ENCODE measurements at places on chromosomes 5 and 9.

- DNase-seq = no peak
Measured at GRCh38 chr9:27659001-27659400, 85.7 kb upstream of the C9orf72 start.

DNA sequence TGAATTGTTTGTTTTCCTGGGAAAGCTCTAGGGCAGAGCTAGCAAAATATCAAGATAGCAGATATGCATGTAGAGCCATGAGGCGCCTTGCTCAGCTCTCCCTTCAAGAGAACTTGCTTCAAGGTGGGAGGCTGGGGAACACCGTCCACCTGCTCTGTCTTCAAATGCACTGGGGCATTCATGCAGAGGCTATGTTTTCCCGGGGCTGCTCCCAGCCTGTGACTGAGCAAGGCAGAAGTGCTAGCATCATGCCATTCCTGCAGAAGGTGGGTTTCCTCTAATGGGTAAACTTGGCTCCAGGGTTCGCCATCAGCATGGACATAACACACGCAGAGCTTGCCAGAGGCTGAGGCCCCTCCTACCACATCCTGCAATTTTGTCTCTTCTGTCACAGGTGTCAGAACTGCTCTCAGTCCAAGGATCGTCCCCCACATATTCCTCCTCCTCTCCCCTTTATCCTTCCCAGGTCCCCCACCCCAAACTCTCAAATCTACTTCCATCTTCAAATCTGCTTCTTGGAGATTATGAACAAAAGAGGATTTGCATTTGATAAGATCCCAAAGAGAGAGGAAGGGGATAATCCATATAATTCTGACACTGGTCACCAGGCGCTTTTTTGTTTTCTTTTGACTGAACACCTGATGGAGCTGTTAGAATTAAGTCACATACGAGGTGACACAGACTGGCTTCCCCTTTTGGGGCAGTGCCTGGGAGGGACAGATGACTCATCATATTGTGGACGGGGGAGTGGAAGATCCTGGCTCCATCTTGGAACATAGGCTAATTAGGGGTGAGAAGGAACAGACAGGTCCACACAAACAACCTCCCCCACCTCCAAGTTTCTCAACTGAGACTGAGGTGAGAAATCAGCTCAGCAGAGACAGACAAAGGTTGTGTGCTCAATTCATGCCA, 85.0 kb upstream of the TAF11L2 start:
- DNase-seq = peak; percentile 37

GRCh38 chr5:627840-628239, 15.7 kb downstream of the CEP72 start:
- no peak for DNase-seq

- DNase-seq = no peak
Measured at GRCh38 chr9:96486386-96487028, 36.5 kb downstream of the HABP4 start.

DNA sequence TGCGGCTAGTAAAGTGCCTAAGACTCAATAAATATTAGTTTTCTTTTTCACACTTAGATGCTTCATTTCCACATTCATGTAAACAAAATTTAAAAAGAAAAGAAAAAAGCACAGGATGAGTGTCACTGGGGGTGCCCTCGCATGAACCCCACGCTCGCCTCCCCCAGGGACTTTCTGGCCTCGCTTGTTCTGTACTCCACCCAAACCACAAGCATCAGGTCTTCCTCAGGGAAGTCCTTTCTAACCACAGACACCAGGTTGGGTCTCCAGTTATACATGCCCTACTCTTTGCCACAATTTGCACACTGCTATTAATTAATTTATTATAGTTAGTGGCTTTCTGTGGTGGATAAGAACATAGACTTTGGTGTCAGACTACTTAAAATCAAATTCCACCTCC, 92.4 kb downstream of the RORB start:
- DNase-seq = no peak

DNA sequence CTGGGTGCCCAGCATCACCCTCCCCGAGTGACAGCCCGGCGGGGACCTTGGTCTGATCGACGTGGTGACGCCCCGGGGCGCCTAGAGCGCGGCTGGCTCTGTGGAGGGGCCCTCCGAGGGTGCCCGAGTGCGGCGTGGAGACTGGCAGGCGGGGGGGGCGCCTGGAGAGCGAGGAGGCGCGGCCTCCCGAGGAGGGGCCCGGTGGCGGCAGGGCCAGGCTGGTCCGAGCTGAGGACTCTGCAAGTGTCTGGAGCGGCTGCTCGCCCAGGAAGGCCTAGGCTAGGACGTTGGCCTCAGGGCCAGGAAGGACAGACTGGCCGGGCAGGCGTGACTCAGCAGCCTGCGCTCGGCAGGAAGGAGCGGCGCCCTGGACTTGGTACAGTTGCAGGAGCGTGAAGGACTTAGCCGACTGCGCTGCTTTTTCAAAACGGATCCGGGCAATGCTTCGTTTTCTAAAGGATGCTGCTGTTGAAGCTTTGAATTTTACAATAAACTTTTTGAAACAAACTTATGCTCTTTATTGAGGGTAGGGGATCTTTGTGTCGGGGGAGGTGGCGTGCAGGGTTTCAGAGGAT, 1.3 kb downstream of the GADD45G start:
- no peak for DNase-seq

- no peak for DNase-seq
Measured at GRCh38 chr5:167867281-167867680, 424.2 kb upstream of the WWC1 start.

- peak; percentile 91 for DNase-seq
Measured at GRCh38 chr5:181173420-181174342, 26.3 kb downstream of the OR2V2 start.

DNA sequence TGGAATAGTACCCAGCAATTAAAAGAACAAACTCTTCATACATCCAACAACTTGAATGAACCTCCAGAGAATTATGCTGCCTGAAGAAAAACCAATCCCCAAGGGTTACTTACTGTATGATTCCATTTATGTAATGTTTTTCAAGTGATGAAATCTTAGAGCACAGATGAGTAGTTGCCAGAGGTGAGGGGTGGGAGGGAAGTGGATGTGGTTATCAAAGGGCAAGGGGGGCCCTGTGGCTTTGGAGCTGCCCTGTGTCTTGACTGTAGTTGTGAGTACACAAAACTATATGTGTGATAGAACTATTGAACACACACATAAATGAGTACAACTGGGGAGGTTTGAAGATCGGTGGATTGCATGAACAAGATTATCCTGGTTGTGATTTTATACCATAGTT, 115.8 kb upstream of the SLC25A48 start:
- DNase-seq = no peak

GRCh38 chr5:178131446-178131996, 707 bp downstream of the RMND5B start:
- DNase-seq = peak; percentile 30

DNA sequence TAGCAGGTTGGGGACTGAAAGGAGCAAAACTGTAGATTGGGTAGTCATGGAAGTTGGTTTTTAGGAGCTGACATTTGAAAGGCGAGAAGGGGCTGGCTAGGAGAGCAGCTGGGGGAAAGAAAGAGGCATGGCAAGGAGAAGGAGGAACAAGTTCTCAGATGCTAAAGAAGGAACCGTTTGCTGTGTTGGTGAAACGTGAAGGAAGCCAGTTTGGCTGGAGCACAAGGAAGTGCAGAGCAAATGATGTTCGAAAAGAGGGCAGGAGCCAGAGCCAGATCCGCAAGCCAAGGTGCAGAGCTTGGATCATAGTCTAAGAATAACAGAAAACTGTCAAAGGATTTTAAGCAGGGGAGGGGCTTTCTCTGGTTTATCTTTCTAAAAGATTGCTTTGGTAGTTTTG, 276.6 kb downstream of the ASTN2 start:
- no peak for DNase-seq

- DNase-seq = peak; percentile 31
Measured at GRCh38 chr9:5708414-5708813, 79.5 kb downstream of the RIC1 start.

GRCh38 chr5:6466975-6467567, 18.4 kb downstream of the UBE2QL1 start:
- no peak for DNase-seq

Data from OCI-LY7 (cell line).